ENCODE measurements at places on chromosomes 6 and 20.
A peak's percentile ranks its signal among the peaks of the same experiment; 100 is the strongest.

- no peak for DNase-seq
These were observed 34.5 kb upstream of the RREB1 start for GRCh38 chr6:7073082-7073820.

GRCh38 chr20:62961310-62961783 is 8.8 kb downstream of the SLC17A9 start:
- DNase-seq: no peak

- DNase-seq: no peak
These were observed 1.1 kb downstream of the PERP start for GRCh38 chr6:138105880-138106664.

- DNase-seq: peak; percentile 73
These were observed 3.8 kb downstream of the SLC35B2 start for GRCh38 chr6:44253307-44254101.

- no peak for DNase-seq
These were observed 113.3 kb downstream of the TASP1 start for GRCh38 chr20:13525225-13525940.

Measured in activated T-cell treated with anti-CD3 and anti-CD28 coated beads, Interleukin-2, amount 50 U/mL, for 48 hours (primary cell).